ENCODE measurements at places on chromosomes 1 and 21. TPM values are rescaled to one million over a fixed set of nuclear protein-coding genes. Genes with fewer than 3 reads are reported as not detected.

Gene GSTM1
- total RNA-seq: not detected

Gene KPRP
- total RNA-seq: not detected

Gene PFDN2
- total RNA-seq: 74.4 TPM

Gene TDRD5
- not detected for total RNA-seq

Gene KRTAP7-1
- total RNA-seq: not detected

Measured in PC-9 (cell line).